Activated CD4-positive, CD25-positive, alpha-beta regulatory T cell (primary cell): ENCODE measurements at places on chromosomes 6 and 20.

DNA sequence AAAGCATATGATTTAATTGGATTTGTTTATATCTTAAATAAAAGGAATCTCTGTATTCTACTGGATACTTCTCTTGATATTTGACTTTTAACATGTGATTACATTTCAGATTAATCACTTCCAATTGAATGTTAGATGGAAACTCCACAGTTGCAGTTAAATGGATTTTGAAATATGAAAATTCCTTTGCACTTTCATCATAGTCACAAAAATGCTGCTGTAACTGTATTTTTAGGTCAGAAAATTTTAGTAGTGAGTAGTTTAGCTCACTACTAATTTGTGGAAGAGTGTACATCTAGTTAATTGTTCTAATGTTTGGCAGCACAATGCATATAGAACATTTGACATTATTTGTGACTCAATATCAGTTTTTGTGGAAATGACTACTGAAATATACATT is 26.8 kb downstream of the PTCHD4 start:
- DNase-seq: no peak

GRCh38 chr6:36698196-36698595 is 570 bp downstream of the RAB44 start:
- DNase-seq: no peak

DNA sequence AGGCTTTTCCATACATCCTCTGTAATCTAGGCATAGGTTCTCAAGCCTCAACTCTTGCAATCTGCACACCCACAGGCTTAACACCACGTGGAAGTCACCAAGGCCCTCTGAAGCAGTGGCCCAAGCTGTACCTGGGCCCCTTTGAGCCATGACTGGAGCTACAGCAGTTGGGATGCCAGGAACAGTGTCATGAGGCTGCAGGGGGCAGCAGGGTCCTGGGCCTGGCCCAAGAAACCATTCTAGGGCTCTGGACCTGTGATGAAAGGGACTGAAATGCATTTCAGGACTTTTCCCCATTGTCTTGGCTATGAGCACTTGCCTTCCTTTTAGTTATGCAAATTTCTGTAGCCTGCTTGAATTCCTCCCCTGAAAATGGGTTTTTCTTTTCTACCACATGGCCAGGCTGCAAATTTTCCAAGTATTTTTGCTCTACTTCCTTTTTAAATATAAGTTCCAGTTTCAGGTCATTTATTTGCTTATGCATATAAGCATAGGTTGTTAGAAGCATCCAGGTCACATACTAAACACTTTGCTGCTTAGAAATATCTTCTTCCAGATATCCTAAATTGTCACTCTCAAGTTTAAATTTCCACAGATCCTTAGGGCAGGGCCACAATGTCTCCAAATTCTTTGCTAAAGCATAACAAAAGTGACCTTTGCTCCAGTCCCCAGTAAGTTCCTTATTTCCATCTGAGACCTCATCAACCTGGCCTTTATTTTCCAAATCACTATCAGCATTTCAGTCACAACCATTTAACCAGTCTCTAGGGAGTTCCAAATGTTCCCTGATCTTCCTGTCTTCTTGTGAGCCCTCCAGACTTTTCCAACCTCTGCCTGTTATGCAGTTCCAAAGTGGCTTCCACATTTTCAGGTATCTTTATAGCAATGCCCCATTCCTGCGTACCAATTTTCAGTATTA is 48.6 kb upstream of the CD2AP start:
- no peak for DNase-seq

DNA sequence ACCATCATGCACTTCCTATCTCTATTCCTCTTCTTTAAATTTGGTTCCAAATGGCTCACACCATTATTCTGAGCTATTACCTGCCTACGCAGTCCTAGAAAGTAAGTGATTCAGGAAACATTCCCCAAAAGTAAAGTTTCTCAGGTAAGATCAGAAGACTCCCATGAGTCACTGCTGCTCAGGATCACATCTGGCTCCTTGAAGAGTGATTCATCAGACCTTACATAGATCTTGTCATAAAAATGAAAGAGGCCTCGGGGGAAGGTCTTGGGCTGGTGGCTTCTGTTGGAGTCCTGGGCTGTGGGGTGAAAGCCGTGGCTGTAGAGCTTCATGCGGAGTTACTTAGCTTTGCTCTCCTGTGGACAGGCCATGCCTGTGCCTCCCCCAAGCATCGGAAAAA is 35.9 kb downstream of the PLG start:
- DNase-seq: no peak

DNA sequence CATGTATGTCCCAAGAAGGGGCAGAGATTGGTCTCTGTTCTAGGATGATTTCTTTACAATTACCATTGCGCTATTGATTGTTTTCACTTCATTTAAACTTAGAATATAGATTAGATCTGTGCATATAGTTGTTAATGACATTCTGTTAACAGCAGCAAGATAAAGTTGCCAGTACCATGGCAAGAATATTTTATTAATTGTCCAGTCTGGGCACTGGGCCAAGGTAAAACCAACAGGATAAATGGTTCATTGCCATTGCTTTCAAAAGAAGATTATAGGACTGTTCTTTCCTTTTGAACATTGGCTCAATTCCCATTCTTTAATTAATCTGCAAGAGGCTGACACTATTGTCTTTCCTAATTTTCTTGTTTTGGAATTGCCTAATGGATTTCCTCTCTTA is 592.4 kb downstream of the RFPL4B start:
- DNase-seq: no peak

GRCh38 chr20:1657556-1658334 is at the start of gene SIRPG:
Gene SIRPG, minus strand, starts transcription at chr20:1657779. Its CDS starts 65 bp downstream, at chr20:1657714.
- DNase-seq: no peak

DNA sequence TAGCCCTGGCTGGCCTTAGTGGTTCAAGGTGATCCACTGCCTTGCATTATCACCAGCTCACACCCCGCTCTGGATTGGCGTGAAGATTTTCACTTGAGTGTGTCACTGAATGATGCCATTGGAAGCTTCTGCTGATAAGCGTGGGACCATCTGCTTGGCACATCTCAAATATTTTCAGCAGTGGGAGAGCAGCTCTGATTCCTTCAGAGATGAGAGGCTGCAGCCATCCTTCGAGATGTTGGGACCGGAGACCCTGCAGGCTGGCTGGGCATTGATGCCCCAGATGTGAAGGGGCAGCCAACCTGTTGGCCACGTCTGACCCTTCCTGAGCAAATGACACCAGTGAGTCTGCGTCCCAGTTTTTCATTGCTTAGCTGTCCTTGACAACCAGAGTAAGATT is at the start of gene MAS1:
Gene MAS1, plus strand, starts transcription at position 197 of the 400 bp plus-strand sequence. CDS start 15,968 bp downstream, outside the sequence.
- DNase-seq: no peak

GRCh38 chr6:11766589-11767450 is 11.8 kb downstream of the ADTRP start:
- no peak for DNase-seq

GRCh38 chr20:5065879-5066383 is 53.8 kb downstream of the PCNA start:
- DNase-seq: no peak

- DNase-seq: no peak
Observed at GRCh38 chr6:138431256-138432062, 27.4 kb downstream of the HEBP2 start.

- no peak for DNase-seq
Observed at GRCh38 chr6:119355157-119355556, 5.6 kb upstream of the MAN1A1 start.

GRCh38 chr6:112983713-112984261 is 636.7 kb downstream of the RFPL4B start:
- no peak for DNase-seq

DNA sequence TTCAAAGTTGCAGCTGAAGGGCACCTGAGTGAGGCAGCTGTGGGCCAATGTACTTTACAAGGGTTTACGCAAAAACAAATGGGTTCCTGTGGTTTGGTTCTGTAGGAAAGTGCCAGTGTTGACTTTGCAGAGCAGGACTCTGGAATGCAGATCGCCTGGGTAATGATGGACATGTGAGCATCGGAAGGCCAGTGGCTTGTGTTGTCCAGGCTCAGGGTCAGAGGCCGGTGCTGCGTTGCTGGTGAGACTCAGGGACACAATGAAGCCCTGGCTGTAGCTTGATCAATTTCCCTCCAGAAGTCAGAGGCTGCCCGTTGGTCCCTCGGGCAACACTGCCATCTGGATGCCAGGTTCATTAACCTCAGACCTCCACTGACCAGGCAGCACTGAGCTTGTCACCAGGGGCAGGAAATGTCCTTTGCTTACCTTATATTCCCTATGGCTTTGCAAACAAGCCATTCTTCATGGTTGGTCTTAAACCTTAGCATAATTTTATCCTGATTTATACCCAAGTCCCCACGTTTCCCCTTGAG is 753.4 kb downstream of the QKI start:
- no peak for DNase-seq

- DNase-seq: no peak
Observed at GRCh38 chr6:33609528-33609927, 11.6 kb upstream of the ITPR3 start.

DNA sequence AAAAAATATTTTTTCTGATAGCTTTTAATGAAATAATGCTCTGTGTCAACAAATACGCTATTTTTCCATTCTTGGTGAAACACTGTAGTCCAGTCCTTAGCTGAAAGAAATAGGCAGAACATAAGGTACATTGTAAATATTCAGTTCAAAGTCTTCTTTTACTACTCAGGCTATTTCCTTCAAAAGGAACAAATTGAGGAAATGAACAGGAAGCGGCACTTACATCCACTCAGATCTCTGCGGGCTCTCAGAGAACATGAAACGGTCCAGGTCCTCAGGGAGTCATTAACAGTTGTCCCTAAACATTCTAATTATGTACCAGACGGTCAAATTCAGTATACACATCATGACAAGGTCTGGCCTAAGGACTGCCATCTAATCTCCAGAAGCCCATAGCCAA is 212.6 kb downstream of the KIF16B start:
- no peak for DNase-seq

GRCh38 chr6:52139985-52140680 is 46.0 kb upstream of the IL17A start:
- no peak for DNase-seq

DNA sequence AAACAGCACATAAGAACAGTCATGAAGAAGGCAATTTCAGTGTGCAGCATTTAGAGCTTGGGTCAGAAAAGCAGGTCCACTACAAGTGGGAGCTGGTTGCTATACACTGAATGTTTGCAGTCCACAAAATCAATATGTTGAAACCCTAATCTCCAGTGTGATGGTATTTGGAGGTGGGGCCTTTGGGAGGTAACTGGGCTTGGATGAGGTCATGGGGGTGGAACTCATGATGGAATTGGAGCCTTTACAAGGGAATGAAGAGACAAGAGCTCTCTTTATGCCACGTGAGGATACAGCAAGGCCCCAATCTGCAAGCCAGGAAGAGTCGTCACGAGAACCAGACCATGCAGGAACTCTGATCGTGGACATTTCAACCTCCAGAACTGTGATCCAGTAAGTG is 216.7 kb upstream of the SLC35B3 start:
- DNase-seq: no peak

DNA sequence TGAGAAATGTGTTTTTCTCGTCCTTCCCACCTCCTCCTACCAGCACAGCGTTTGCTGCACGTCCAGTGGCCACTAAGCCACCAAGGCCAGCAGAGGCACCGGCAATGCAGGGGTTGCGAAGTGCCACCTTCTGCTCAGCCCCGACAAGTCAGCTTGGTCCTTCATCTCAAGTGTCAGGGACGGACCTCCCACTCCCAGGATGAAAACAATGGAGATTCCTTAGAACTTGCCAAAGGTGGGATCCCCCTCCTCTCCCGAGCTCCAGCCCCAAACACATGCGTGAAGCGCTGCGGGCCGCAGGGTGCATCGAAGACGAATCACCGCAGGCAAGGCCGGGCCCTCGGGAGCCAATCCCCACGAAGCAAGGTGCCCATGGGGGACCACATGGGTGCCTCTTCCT is 60.8 kb downstream of the WDR27 start:
- DNase-seq: no peak

GRCh38 chr6:43725643-43726580 is 38.3 kb upstream of the MRPS18A start:
- no peak for DNase-seq

DNA sequence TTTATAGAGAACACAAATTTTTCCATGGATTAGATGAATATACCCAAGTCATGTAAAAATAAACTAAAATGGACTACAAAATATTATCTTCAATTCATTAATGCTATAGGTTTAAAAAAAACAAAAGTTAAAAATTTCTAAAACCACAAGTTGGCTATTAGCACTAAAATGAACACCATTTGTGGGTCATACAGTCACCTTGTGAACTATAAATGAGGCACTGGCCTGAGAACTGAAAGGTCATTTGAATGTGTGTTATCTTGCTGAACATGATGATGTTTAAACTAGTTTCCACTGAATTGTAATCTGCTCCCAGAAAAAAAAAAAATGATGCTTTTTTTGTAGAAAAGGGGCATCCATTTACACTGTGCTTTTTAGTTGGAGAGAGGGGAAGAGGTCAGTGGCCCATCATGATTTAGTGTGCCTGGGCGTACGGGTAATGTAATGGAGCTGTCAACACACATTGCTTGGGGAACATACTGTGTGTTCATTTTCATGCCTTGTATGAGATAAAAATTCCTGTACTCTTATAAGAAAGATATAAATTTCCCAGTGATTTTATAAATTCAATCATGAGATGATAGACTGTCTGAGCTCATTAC is 96.6 kb upstream of the FKBP1C start:
- DNase-seq: no peak

- DNase-seq: no peak
Observed at GRCh38 chr6:89252907-89253306, 35.7 kb upstream of the GABRR1 start.

GRCh38 chr6:163806755-163807499 is 392.4 kb downstream of the QKI start:
- DNase-seq: no peak
